Sigmoid colon (tissue), 7 donors: ENCODE measurements at places on chromosomes 3 and 15.

DNA sequence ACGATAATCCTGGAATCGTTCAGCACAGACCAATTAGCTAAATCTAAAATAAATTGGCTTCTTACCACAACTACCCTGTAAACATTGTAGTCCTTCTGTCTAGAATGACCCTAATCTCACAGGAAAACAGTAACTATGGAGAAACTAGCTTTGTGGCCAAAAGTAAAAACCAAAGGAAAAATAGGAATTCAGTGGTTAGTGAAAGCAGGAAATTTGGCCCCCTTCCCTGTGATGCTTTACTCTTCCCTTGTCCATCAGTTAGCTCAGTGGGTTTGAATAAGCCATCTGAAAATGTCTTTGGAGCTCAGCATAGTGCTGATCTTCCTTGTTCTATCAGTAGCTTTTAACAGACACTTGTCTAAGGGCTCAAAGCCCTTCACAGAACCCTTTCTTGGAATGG is 1.6 kb downstream of the NMD3 start:
- DNase-seq = no peak
- no peaks in the 10 kb centered on the region for H3K27me3 ChIP-seq
- no peak overlapping the region for H3K27ac ChIP-seq
- H3K4me3 ChIP-seq = peak overlapping the region; percentile 97

DNA sequence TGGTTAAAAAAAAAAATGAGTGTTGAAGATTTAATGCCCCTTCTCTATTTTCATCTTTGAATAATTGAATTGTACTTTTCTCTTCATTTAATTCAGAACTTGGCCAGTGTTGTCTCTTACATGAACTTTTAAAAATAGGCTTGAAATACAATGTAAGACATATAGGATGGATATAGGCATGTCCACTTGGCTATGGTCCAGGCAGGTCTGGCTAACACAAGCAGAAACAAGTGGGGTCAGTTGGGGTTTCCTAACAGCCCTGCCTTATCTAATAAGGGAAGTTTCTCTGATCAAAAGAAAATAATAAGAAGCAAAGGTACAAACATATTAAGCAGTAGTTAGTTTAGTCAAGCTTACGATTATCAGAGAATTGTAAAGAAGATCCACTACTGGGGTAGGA is 19.1 kb upstream of the PAK6 start:
- no peaks in the 10 kb centered on the region for H3K36me3 ChIP-seq
- no peak overlapping the region for H3K4me3 ChIP-seq
- H3K27ac ChIP-seq = no peak overlapping the region

DNA sequence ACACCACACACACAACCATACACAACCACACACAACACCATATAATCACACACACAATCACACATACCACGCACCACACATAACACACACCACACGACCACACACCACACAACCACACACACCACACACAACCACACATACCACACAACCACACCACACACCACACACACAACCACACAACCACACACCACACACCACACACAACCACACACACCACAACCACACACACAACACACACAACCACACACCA is 24.2 kb downstream of the CPN2 start:
- peaks cover 21% of the 10 kb centered on the region for H3K4me1 ChIP-seq
- no peaks in the 10 kb centered on the region for H3K27me3 ChIP-seq
- no peak overlapping the region for H3K27ac ChIP-seq
- DNase-seq = no peak

DNA sequence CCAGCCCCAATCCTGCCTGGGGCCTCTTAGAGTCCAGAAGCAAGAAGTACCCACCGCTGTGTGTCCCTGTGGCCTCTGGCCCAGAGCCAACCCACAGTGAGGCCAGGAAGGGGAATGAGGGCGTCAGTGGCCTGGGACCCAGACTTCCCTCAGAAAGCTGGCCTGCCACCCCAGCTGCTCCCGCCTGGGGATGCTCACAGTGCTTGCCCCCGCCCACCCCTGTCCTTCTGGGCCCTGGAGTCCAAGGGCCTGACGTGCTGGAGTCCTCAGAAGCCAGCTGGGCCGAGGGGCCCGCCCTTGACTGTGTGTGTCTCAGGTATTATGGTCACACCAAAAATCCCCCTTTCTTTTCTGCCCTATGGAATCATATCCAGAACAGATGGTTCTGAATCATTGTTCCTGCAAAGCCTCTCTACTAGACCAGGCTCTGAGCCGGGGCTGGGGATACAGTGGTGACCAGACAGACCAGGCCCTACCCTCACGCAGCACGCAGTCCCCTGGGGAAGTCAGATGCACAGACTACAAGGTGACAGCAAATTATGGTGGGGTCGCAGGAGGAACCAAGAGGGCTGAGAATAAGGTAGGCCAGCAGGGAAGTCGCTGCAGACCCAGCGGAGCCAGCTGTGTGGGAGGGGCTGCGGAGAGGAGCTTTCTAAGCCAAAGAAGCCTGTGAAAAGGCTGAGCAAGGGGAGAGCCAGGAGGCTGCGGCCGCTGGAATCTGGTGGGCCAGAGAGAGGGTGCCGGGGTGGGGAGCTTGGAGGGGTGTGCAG is 99.1 kb downstream of the VGLL4 start:
- no peaks in the 10 kb centered on the region for H3K36me3 ChIP-seq
- no peaks in the 10 kb centered on the region for H3K4me1 ChIP-seq
- H3K27ac ChIP-seq = peak overlapping the region; percentile 10
- H3K27me3 ChIP-seq = no peaks in the 10 kb centered on the region
- no peak overlapping the region for H3K4me3 ChIP-seq

DNA sequence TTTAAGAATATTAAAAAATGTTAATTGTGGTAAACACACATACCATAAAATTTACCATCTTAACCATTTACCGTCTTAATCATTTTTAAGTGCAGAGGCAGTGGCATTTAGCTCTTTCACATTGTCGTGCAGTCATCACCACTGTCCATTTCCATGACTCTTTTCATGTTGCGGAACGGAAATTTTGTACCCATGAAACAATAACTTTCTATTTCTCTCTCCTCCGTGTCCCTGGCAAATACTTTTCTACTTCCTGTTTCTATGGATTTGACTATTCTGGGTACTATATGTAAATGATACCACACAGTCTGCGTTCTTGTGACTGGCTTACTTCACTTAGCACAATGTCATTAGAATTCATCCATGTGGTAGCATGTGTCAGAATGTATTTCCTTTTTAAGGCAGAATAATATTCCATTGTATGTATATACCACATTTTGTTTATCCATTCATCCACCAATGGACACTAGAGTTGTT is 27.9 kb downstream of the AKAP13 start:
- no peak for DNase-seq
- no peaks in the 10 kb centered on the region for H3K36me3 ChIP-seq
- no peaks in the 10 kb centered on the region for H3K27me3 ChIP-seq
- H3K4me1 ChIP-seq = peaks cover 62% of the 10 kb centered on the region
- H3K4me3 ChIP-seq = no peak overlapping the region
